ENCODE measurements at places on chromosomes 16 and 17. TPM values are rescaled to one million over a fixed set of nuclear protein-coding genes. Genes with fewer than 3 reads are reported as not detected.

Gene KRTAP3-2
- not detected for total RNA-seq

Gene ARRB2
- total RNA-seq, result 348 TPM

Gene ALDH3A1
- total RNA-seq, result not detected

Gene TNP2
- not detected for total RNA-seq

Gene VTN
- total RNA-seq, result 0.18 TPM

- peaks cover 35% of the 10 kb centered on the region for H3K4me1 ChIP-seq
- peak overlapping the region; percentile 80 for H3K4me3 ChIP-seq
- H3K36me3 ChIP-seq, result no peaks in the 10 kb centered on the region
These were observed 9.4 kb upstream of the TMEM88 start for GRCh38 chr17:7845359-7846062.

DNA sequence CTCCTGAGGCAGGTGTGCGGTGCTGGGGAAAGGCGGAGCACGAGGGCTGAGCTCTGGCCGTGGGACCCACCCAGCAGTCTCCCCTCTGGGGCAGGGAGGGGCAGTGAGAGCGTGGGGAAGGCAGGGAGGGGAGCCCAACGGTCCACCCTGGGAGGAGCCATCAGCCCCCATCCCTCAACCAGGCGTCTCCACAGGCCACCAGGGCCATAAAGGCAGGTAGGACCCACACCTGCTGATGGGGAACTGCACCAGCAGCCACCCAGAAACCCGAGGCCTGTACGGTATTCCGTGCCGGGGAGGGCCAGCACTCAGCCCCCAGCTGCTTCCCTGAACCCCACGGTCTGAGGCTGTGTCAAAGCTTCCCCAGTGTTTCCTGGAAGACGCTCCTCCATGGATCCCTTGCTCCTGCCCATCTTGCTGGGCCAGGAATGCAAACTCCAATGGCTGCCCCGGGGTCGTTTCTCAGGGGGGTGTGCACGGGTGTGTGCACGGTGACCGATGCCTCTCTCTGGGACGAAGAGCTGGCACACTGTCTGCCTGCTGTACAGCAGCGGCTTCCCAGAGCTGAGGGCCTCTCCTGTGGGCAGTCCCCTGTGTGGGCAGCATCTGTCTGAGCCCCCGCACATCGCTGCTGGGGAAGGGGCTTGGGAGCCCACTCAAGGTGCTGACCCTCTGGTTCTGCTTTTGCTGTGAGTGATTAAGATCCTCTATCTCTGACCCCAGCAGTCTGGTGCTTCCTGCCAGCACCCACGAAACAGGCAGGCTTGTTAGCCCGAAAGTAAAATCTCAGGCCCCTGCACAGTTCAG is 17.2 kb upstream of the METRNL start:
- H3K27me3 ChIP-seq, result peaks cover 15% of the 10 kb centered on the region
- H3K4me3 ChIP-seq, result no peak overlapping the region
- H3K27ac ChIP-seq, result no peak overlapping the region
- no peaks in the 10 kb centered on the region for H3K36me3 ChIP-seq
- DNase-seq, result peak; percentile 38

GRCh38 chr16:48507886-48508285 is 102.1 kb downstream of the N4BP1 start:
- H3K27ac ChIP-seq, result no peak overlapping the region
- no peak for DNase-seq
- peaks cover 4% of the 10 kb centered on the region for H3K27me3 ChIP-seq
- no peaks in the 10 kb centered on the region for H3K36me3 ChIP-seq

GRCh38 chr17:77566151-77566550 is 392.4 kb upstream of the TNRC6C start:
- H3K27me3 ChIP-seq, result peaks cover 32% of the 10 kb centered on the region
- no peaks in the 10 kb centered on the region for H3K36me3 ChIP-seq
- no peak overlapping the region for H3K4me3 ChIP-seq
- H3K27ac ChIP-seq, result no peak overlapping the region
- H3K4me1 ChIP-seq, result no peaks in the 10 kb centered on the region

DNA sequence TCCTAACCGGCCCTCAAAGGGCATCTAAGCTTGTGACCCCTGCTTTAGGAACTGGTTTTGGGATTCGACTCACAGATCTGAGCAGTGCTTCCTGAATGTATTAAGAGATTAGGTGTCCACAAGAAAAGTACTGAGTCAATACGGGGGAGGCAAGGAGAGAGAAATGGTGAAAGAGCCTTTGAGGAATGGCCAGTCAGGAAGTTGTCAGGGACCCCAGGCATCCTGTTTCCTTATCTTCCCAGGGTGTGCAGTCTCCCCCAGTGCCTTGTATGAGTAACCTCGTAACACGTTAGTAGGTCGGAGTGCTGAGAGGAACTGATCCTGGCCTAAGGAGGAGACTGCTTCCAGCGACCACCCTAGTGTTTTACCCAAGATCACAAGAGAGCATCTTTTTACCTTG is 16.4 kb upstream of the TMED6 start:
- no peak overlapping the region for H3K27ac ChIP-seq
- no peak for DNase-seq
- H3K4me1 ChIP-seq, result peaks cover 9% of the 10 kb centered on the region
- no peaks in the 10 kb centered on the region for H3K27me3 ChIP-seq
- peaks cover 50% of the 10 kb centered on the region for H3K36me3 ChIP-seq

DNA sequence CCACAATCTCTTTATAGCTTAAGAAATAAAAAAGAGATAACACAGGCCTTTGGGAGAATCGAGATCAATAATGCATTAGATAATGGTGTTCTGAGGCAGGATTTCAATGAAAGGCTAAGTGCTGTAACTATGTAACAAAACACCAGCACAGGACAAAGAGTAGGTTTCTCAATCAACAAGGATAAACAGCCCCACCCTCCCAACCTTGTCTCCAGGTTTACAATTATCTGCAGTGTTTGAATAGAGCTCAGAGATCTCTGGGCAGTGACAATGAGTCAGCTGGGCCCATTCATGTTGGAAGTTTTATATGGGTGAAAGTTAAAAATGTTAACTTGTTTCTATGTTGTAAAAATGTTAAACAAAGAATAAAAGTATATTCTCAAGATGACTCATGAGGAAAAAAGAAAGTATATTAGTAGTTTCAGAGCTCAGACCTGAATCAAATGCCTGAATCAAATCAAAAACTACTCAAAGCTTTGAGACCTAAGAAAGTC is 17.0 kb upstream of the KRT20 start:
- no peaks in the 10 kb centered on the region for H3K36me3 ChIP-seq
- DNase-seq, result no peak
- no peak overlapping the region for H3K4me3 ChIP-seq
- H3K27ac ChIP-seq, result no peak overlapping the region
- H3K27me3 ChIP-seq, result peaks cover 48% of the 10 kb centered on the region

GRCh38 chr17:42309986-42310786 is 21.9 kb downstream of the STAT5A start:
- H3K4me3 ChIP-seq, result no peak overlapping the region
- H3K4me1 ChIP-seq, result peaks cover 23% of the 10 kb centered on the region
- H3K36me3 ChIP-seq, result peaks cover 39% of the 10 kb centered on the region
- DNase-seq, result no peak
- H3K27me3 ChIP-seq, result no peaks in the 10 kb centered on the region

DNA sequence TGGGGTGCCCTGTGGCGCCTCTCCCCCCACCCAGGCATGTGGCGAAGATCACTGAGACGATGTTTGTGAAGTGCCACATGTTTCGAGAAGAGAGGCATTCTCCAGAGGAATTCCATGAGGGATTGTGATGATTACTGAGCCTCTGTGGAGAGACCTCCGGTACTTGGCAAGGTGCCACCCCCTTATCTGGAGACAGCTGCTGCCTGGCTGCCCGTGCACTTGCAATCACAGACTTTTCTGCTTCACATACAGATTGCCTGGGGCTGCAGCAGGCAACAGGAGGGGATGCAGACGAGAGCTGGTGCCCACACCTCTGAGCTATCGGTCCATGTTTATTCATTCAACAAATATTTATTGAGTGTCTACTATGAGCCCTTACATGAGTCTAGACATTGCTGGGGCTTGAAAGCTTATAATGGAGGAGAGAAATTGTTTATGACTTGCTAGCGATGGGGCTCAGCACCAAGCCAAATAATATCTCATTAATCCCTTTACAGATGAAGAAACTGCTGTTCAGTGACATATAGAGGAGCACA is 317.2 kb upstream of the ZFHX3 start:
- H3K4me3 ChIP-seq, result no peak overlapping the region
- no peaks in the 10 kb centered on the region for H3K27me3 ChIP-seq
- no peak overlapping the region for H3K27ac ChIP-seq
- no peaks in the 10 kb centered on the region for H3K4me1 ChIP-seq

- H3K36me3 ChIP-seq, result no peaks in the 10 kb centered on the region
- H3K27me3 ChIP-seq, result peaks cover 34% of the 10 kb centered on the region
- no peak overlapping the region for H3K27ac ChIP-seq
- H3K4me1 ChIP-seq, result no peaks in the 10 kb centered on the region
These were observed 10.1 kb upstream of the PCTP start for GRCh38 chr17:55740511-55741355.

- H3K36me3 ChIP-seq, result peaks cover 2% of the 10 kb centered on the region
- peaks cover 47% of the 10 kb centered on the region for H3K4me1 ChIP-seq
- H3K4me3 ChIP-seq, result no peak overlapping the region
- peak overlapping the region; percentile 44 for H3K27ac ChIP-seq
These were observed 696.9 kb downstream of the WWOX start for GRCh38 chr16:78796221-78796866.

- peaks cover 3% of the 10 kb centered on the region for H3K27me3 ChIP-seq
- no peak for DNase-seq
- no peak overlapping the region for H3K4me3 ChIP-seq
- H3K4me1 ChIP-seq, result peaks cover 44% of the 10 kb centered on the region
- no peaks in the 10 kb centered on the region for H3K36me3 ChIP-seq
These were observed 38.1 kb upstream of the CCL1 start for GRCh38 chr17:34401165-34401564.

DNA sequence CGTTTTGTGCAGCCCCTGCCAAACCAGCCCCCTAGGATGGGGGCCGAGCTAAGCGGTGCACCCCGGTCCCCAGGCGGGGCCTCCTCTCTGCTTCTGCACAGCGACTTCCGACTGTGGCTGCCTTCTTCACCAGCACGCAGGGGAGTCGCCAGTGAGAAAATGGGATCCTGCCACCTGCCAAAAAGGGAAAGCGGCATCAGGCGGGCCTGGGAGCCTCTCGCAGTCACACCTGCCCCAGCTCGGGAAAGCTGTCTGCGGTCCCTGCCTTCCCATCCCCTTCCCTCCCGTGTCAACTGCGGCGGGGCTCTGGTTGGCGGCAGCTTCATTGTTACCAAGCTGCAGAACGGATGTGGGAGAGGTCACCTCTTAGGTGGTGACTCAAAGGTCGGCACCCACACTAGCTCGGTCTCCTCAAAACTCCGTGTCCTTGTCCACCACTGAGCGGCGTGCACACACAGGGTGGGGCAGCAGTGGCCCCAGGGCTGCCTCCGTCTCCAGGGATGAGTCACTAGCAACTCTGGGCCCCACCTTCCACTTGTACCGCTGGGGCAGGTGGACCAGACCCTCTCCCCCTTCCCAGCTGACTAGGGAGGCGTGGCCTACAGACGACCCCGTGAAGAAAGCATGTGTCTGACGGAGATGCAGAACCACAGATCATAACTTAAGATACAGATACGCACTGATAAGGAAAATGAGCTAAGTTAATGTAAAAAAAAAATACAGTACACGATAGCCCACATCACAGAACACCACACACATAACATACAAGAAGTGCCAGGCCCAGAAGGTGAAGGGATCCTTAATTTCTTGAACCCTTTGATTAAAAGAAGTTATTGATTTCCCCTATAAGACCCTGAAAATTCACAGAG is 1.5 kb upstream of the PCYT2 start:
- H3K4me3 ChIP-seq, result no peak overlapping the region
- H3K36me3 ChIP-seq, result peaks cover 32% of the 10 kb centered on the region
- no peak for DNase-seq
- peaks cover 28% of the 10 kb centered on the region for H3K4me1 ChIP-seq
- no peak overlapping the region for H3K27ac ChIP-seq
- H3K27me3 ChIP-seq, result no peaks in the 10 kb centered on the region

DNA sequence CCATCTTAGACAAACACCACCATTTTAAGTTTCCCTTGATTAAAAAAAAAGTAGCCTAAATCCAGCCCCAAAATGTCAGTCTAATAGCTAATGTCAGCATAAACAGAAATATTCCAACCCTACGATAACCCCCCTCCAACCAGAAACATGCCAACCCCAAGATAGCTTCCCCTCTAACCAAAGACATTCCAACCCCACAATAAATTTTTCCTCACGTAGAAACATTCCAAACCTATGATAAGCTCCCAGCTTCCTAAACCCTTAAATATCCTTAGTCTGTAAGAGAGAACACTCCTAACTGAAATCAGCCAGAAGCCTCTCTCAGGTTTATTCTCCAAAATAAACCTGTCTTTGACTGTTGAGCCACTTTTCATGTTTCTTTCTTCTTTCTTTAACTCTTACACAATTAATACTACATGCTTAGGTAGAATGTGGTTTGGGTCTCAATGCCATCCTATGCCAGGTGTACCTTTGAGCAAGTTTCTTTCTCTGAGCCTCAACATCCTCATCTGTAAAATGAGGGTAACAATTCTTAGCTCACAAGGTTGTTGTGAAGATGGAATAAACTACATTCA is 10.5 kb upstream of the KRT38 start:
- no peaks in the 10 kb centered on the region for H3K36me3 ChIP-seq
- no peak for DNase-seq
- H3K27me3 ChIP-seq, result peaks cover 10% of the 10 kb centered on the region
- H3K4me1 ChIP-seq, result no peaks in the 10 kb centered on the region
- no peak overlapping the region for H3K27ac ChIP-seq

DNA sequence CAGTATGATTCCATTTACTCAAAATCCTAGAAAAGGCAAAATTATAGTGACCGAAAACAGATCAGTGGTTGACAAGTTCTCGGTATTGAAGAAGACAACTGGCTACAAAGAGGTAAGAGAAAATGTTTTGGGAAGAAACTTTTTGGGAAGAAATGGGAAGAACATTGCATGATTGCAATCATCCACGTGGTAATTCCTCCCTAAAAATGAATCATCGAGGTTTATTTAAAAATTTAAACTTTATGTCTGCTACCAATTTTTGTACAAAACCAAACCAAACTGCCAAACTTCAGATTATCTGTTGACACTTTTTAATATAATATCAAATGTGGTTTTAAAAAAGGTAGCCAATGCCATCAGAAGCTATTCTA is 8.1 kb downstream of the SMURF2 start:
- H3K27ac ChIP-seq, result peak overlapping the region; percentile 84
- peak overlapping the region; percentile 58 for H3K4me3 ChIP-seq
- no peak for DNase-seq
- H3K27me3 ChIP-seq, result no peaks in the 10 kb centered on the region
- peaks cover 49% of the 10 kb centered on the region for H3K4me1 ChIP-seq
- H3K36me3 ChIP-seq, result peaks cover 14% of the 10 kb centered on the region

DNA sequence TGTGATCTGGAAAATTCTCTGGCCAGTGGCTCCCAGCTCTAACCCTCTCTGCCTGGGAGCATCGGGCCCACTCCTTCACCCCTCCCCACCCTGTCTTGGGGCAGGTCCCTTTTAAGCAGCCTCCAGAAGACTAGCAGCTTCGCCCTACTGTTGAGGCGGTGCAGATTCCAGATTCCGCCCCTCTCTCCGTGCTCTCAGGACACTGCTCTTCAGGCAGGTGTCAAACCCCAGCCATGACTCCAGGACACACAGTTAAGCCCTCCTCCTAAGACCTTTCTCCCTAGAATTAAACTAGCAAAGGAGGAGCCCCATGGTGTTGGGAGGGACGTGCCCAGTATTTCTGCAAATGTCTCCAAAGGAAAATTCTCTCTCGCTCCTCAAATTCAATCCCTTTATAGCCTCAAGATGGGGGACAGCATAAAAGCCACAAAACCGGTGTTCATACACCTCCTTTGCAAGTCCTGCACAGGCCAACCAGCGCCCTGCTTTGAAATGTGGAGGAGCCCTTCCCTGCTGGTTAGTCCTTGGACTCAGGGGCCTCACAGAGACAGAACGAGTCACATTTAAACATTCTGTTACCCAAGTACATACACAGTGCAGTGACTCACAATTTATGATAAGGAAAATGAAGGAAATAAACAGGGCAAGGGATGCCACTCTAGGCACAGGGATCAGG is 7.2 kb downstream of the LPO start:
- DNase-seq, result no peak
- H3K36me3 ChIP-seq, result no peaks in the 10 kb centered on the region
- H3K4me3 ChIP-seq, result no peak overlapping the region
- peaks cover 26% of the 10 kb centered on the region for H3K4me1 ChIP-seq
- H3K27me3 ChIP-seq, result peaks cover 64% of the 10 kb centered on the region
- H3K27ac ChIP-seq, result no peak overlapping the region
